ENCODE measurements at places on chromosomes 2 and 18. TPM values are rescaled to one million over a fixed set of nuclear protein-coding genes. Genes with fewer than 3 reads are reported as not detected.
A peak's percentile ranks its signal among the peaks of the same experiment; 100 is the strongest.

DNA sequence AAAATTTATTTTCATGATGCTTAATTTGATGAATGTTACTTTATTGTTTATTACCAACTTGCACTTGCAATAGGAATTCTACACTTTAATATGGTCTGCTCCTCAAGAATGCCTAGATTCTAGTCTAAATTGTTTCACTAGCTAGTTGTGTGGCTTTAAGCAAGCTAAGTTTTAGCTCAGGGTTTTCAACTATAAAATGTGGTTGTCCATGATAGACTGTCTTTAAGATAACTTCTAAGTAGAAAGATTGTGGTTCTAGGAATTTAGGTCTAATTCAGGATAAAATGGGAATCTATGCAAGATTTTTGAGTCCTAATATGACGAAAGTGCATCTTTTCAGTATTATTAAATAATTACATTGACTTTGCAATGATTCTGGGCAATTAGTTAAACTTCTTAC lies 294.0 kb downstream of the PLCL1 start:
- H3K36me3 ChIP-seq = no peaks in the 10 kb centered on the region
- H3K4me3 ChIP-seq = no peak overlapping the region
- H3K4me1 ChIP-seq = no peaks in the 10 kb centered on the region
- no peak for DNase-seq
- no peak overlapping the region for H3K27ac ChIP-seq

DNA sequence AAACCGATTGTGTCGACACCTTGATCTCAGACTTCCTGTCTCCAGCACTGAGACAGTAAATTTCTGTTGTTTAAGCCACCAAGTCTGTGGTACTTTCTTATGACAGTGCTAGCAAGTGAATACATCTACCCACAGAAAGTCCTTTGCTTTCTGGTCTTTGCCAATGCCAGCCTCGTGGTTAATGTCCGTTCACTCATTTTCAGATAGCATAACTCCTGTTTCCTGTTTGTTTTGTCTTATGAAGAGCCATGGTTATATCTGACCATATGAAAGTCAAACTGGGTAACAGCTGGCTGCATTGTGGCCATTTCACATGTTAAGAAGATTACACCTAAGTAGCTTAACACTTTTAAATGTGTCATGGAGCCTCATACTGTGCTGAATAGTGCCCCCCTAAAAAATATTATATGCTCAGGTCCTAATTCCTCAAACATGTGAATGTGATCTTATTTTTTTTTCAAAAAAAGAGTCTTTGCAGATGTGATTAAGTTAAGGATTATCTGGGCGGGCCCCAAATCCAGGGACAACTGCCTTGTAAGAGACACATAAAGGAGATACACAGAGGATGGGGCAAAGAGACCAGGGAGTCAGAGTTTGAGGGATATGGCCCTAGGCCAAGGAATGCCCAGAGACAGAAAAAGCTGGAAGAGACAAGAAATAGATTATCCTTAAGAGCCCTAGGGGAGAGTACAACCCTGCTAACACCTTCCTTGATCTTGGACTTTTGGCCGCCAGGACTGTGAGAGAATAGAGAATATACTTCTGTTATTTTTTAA lies 118.0 kb downstream of the KCNE4 start:
- DNase-seq = no peak
- H3K4me1 ChIP-seq = no peaks in the 10 kb centered on the region
- no peaks in the 10 kb centered on the region for H3K36me3 ChIP-seq
- H3K4me3 ChIP-seq = no peak overlapping the region
- H3K27ac ChIP-seq = no peak overlapping the region
- no peaks in the 10 kb centered on the region for H3K27me3 ChIP-seq

- no peak overlapping the region for H3K4me3 ChIP-seq
- H3K27ac ChIP-seq = no peak overlapping the region
- DNase-seq = no peak
- no peaks in the 10 kb centered on the region for H3K4me1 ChIP-seq
- H3K27me3 ChIP-seq = no peaks in the 10 kb centered on the region
These were observed 50.0 kb downstream of the TMEM163 start for GRCh38 chr2:134668821-134669220.

- H3K27ac ChIP-seq = no peak overlapping the region
- H3K36me3 ChIP-seq = no peaks in the 10 kb centered on the region
- no peaks in the 10 kb centered on the region for H3K27me3 ChIP-seq
- no peak overlapping the region for H3K4me3 ChIP-seq
- no peak for DNase-seq
- no peaks in the 10 kb centered on the region for H3K4me1 ChIP-seq
These were observed 68.5 kb downstream of the EPB41L3 start for GRCh38 chr18:5475267-5475666.

DNA sequence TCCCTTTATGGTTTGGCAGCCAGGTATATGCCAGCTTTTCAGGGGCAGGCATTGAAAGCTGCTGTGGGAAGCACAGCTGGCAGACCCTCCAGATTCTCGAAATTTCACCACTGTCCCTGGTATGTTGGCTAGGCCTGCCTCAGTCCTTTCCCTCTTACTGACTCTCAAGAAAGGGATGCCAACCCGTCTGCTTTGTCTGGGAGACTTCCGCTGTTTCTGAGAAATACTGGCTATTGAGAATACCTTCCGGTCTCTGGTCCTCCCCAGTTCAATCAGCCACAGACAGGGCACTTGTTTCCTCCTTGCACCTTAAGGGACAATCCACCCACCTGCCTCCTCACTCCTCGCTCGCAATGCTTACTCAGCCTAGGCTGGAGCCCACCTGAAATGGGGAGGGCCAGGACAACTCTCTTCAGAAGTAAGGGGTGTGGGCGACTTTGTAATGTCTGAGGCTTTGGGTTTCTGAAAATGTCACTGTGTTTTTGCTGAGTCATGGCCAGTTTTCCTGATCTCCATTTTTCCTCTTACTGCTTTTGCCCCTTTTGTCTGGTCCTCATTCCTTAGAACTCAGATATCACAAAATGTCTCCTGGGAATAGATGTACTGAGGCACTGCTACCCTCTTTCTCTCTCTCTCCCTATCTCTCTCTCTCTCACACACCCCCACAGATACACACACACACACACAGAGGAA lies 571.1 kb downstream of the TNS1 start:
- no peaks in the 10 kb centered on the region for H3K36me3 ChIP-seq
- H3K4me1 ChIP-seq = no peaks in the 10 kb centered on the region
- H3K27me3 ChIP-seq = no peaks in the 10 kb centered on the region
- H3K27ac ChIP-seq = no peak overlapping the region
- H3K4me3 ChIP-seq = no peak overlapping the region

GRCh38 chr2:232574674-232575403 lies 24.4 kb downstream of the EIF4E2 start:
- DNase-seq = no peak
- H3K27me3 ChIP-seq = no peaks in the 10 kb centered on the region
- peaks cover 2% of the 10 kb centered on the region for H3K36me3 ChIP-seq
- peak overlapping the region; percentile 74 for H3K27ac ChIP-seq

- H3K27ac ChIP-seq = no peak overlapping the region
- H3K36me3 ChIP-seq = no peaks in the 10 kb centered on the region
- H3K4me1 ChIP-seq = no peaks in the 10 kb centered on the region
- H3K27me3 ChIP-seq = no peaks in the 10 kb centered on the region
- no peak overlapping the region for H3K4me3 ChIP-seq
- no peak for DNase-seq
These were observed 116.6 kb upstream of the NOSTRIN start for GRCh38 chr2:168685600-168686451.

GRCh38 chr2:206378835-206379234 lies 64.5 kb upstream of the ADAM23 start:
- H3K36me3 ChIP-seq = no peaks in the 10 kb centered on the region
- H3K27ac ChIP-seq = no peak overlapping the region
- no peaks in the 10 kb centered on the region for H3K27me3 ChIP-seq
- H3K4me1 ChIP-seq = no peaks in the 10 kb centered on the region
- H3K4me3 ChIP-seq = no peak overlapping the region
- no peak for DNase-seq

GRCh38 chr18:12779456-12779855 lies 76.6 kb downstream of the PSMG2 start:
- no peaks in the 10 kb centered on the region for H3K36me3 ChIP-seq
- H3K27ac ChIP-seq = no peak overlapping the region
- no peak for DNase-seq
- H3K27me3 ChIP-seq = no peaks in the 10 kb centered on the region

GRCh38 chr2:39663187-39663930 lies 2.4 kb upstream of the TMEM178A start:
- H3K4me1 ChIP-seq = no peaks in the 10 kb centered on the region
- no peak overlapping the region for H3K4me3 ChIP-seq
- H3K27ac ChIP-seq = no peak overlapping the region
- peaks cover 36% of the 10 kb centered on the region for H3K27me3 ChIP-seq
- no peaks in the 10 kb centered on the region for H3K36me3 ChIP-seq

DNA sequence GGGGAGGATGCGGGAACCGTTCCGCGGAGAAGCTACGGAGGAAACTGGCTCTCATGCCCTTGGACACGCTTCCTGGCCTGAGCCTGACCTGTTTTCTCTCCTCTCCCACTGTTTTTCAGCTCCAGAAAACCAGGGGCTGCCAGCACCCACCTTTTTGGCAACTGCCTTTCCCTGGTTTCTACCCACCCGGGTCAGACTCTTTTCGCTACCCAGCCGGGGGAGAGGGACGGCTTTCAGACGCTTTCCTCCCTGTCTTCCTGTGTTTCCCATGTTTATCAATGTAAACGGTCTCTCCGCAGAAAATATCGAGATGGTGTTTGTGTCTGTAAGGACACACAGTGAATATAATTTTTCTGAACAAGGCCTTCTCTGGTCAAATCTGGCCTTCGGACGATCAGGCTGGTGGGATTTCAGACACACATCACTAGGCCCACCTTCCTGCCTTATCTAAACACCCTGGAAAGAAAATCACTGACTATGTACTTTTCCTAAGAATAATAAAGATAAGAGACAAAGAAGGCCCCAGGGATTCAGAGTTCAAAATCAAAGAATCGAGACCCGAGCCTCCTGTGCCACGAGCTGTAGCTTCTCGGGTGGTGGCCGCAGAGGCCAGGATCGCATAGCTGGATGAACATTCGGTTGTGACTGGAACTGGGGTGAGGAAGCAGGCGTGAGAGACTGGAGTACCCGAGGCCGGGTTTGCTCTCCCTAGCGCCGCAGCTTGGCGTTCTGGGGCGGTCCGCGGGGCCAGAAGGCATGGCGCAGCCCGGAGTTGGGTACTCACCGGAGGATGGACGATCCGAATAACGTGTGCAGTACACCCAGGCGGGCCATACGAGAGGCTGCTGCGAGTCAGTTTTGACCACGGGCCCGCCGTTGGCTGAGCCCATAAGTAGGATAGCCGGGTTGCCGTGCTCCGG lies 1.7 kb downstream of the EN1 start:
- no peaks in the 10 kb centered on the region for H3K36me3 ChIP-seq
- H3K27ac ChIP-seq = no peak overlapping the region
- H3K4me1 ChIP-seq = peaks cover 9% of the 10 kb centered on the region
- DNase-seq = no peak
- H3K27me3 ChIP-seq = peaks cover 96% of the 10 kb centered on the region

GRCh38 chr2:26623541-26624495 lies 17.3 kb downstream of the CIB4 start:
- no peaks in the 10 kb centered on the region for H3K27me3 ChIP-seq
- no peaks in the 10 kb centered on the region for H3K4me1 ChIP-seq
- H3K27ac ChIP-seq = peak overlapping the region; percentile 22
- no peak for DNase-seq
- no peaks in the 10 kb centered on the region for H3K36me3 ChIP-seq

GRCh38 chr2:32783933-32784332 lies 156.1 kb downstream of the TTC27 start:
- H3K4me3 ChIP-seq = no peak overlapping the region
- no peaks in the 10 kb centered on the region for H3K36me3 ChIP-seq
- H3K27me3 ChIP-seq = no peaks in the 10 kb centered on the region
- no peak overlapping the region for H3K27ac ChIP-seq

DNA sequence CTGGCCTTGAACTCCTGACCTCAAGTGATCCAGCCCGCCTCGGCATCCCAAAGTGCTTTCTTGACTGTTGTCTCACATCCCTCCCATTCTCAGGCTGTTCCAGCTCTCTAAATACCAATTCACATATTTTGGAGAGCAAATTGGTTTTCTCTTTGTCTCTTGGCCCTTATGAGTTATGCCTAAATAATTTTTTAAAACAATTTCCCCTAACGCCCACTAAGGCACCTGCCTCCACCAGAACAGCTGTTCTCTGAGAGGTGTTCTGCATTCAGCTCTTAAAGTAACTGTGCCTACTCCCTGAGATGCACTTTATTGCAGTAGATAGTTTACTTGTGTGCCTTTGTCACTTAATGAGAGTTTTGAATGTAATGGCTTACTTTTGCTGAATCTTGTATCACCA lies 6.9 kb downstream of the CCDC195 start:
- H3K4me1 ChIP-seq = no peaks in the 10 kb centered on the region
- H3K27me3 ChIP-seq = no peaks in the 10 kb centered on the region
- DNase-seq = no peak
- no peaks in the 10 kb centered on the region for H3K36me3 ChIP-seq
- no peak overlapping the region for H3K27ac ChIP-seq

The C2orf66 gene
- not detected for total RNA-seq

The TXNDC9 gene
- total RNA-seq = 26.2 TPM

Data from colonic mucosa (tissue), 4 donors.